Fibroblast of upper back skin (primary cell): ENCODE measurements at places on chromosomes 7 and 10.

GRCh38 chr10:30857803-30858202 lies 173.9 kb downstream of the ZNF438 start:
- peak; percentile 74 for DNase-seq

DNA sequence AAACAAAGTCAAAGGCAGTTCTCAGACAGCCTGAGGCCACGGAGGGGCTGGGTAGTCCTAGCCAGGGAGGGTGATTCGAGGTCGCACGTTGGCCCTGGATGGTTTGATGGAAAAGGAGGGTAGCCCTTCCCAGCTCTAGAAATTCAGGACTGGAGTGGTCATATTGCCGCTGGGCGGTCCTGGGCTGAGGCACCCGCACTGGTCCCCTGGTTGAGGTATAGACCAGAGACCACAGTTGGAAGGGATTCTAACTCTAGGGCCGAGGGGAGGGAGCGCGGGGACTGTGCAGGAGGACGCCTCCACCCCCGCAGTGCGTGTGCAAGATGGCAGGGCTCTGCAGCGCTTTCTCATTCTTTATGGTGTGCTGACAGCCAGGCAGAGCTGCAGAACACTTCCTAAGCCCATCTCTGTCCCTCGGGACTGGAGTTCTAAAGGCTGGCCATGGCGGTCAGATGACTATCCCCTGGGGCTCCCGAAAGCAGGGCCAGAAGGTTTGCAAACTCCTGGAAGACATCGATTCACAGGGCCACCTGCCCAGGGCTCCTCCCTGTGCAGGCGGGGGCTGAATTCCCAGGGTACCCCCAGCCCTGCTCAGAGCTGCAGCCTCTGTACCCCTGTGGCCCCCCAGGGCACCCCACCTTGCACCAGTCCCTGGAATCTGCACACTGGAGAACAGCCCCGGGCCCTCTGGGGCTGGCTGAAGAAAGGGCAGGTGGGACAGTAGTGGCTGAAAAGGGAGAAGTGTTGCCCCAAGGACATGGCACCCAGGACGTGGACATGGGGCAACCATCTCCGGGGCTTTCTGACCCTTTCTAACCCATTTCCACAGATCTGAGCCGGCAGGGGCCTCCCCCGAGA lies 51.0 kb upstream of the ELN start:
- DNase-seq, result peak; percentile 88

DNA sequence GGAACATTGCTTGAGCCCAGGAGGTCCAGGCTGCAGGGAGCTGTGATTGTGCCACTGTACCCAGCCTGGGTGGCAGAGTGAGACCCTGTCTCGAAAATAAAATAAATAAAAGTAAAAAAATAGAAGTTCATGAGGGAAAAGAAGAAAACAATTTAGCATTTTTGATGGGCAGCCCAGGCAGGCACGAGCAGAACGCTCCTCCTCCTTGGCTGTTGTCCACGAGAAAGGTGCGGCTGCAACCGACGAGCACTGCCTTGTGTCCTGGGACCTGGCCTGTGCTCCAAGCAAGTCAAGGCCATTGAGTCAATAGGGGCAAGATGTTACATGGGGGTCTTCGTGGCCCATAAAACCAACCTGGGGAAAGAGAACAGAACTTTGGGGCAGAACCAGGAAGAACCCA lies 25.6 kb downstream of the EBF3 start:
- DNase-seq, result no peak

- no peak for DNase-seq
Observed at GRCh38 chr7:49860293-49860692, 86.9 kb downstream of the VWC2 start.

- no peak for DNase-seq
Observed at GRCh38 chr7:43528576-43529354, 54.1 kb upstream of the STK17A start.

DNA sequence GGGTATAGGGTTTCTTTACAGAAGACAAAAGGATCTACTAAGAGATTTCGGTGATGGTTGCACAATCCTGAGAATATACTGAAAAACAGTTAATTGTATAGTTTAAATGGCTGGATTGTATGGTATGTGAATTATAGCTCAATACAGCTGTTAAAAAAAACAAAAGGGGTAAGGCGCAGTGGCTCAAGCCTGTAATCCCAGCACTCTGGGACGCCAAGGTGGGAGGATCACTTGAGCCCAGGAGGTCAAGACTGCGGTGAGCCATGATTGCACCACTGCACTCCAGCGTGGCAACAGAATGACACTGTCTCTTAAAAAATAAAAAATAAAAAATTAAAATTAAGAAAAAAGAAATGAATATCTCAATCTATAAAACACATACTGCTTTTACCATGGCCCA lies 18.5 kb downstream of the ESYT2 start:
- DNase-seq, result no peak

DNA sequence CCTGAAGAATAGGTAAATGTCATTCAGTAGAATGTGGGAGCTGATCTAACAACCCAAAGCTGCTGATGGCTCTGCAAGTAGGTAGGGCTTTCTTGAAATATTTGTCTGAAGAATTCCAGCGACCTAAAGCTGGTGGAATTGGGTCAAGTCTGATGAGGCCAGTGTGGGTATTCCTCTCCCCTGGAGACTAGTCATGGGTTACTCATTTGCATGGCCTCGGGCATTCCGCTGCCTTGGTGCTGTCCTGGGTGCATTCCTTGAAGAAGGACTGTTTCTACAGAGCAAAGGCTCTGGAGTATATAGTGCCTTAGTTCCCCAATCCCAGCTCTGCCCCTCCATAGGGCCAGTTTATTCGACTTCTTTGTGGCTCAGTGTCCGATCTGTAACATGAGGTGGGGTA lies 19.2 kb downstream of the PDK4 start:
- no peak for DNase-seq

DNA sequence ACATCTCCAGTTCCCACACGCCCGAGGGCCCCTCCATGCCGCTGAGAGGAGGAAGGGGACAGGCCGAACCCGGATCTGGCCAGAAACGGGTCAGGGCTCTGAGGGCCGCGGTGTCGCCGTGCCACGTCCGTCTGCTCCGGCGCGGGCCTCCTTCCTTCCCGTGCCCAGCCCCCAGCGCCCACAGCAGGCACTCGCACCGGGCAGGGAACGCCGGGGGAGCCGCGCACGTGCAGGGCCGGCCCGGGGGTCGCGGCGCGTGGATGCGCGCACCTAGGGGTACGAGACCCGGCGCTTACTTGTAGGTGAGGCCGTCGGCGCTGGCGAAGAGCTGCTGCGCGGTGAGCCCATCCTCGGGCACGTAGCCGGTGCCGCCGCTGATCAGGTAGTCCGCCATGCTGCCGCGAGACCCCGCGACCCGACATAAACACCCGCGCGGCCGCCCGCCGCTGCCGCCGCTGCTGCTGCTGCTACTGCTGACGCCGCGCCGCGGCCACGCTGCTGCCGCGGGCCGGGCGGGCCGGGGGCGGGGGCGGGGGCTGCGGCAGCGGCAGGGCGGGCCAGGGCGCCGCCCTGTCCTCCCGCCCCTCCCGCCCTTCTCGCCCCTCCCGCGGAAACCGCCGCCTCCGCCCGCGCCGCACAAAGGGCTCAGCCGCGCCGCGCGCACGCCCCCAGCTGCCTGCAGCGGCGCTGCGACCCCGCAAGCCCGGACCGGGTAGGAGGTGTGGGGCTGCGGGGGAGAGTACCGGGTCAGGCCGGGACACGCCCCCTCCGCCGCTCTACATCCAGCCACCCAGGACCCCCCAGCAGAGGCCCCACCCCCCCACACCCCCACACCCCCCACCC lies 4.1 kb downstream of the IMPDH1 start:
- DNase-seq, result peak; percentile 31

DNA sequence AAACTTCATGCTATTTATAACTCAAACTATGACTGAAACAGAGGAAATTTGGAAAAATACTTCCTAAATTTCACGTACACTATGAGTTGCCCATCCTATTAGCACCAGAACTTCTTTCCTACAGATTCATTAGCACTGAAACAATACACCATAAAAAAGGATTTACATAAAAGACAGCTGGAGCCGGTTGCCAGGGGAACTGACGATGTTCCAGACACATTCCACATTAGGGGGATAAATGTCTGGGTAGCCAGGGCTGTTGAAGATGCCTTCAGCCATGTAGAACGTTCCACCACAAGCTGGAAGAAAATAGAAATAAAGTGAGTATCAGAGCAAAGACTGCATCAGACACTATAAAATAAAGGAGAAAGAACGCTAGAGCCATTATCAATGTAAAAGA lies 129.8 kb upstream of the RSU1 start:
- no peak for DNase-seq

GRCh38 chr10:117167789-117168674 lies 29.3 kb upstream of the KCNK18 start:
- peak; percentile 31 for DNase-seq

DNA sequence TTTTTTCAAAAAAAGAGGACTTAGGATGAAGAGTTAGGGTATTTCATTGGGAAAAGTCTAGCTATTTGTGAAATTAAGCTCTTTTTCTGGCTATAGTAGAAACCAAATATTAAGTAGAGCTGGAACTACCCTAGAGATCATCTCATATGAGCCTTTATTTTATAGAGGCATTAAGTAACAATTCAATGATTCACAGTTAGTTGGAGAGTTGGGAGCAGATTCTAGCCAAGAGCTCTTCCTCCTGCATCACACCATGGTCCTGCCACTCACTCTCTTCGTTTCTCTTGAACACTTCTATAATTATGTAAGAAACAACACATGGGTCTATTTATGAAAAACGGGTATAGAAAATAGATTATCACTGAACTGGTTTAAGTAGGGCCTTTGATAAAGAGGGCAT lies 76.1 kb upstream of the ANK3 start:
- peak; percentile 40 for DNase-seq

DNA sequence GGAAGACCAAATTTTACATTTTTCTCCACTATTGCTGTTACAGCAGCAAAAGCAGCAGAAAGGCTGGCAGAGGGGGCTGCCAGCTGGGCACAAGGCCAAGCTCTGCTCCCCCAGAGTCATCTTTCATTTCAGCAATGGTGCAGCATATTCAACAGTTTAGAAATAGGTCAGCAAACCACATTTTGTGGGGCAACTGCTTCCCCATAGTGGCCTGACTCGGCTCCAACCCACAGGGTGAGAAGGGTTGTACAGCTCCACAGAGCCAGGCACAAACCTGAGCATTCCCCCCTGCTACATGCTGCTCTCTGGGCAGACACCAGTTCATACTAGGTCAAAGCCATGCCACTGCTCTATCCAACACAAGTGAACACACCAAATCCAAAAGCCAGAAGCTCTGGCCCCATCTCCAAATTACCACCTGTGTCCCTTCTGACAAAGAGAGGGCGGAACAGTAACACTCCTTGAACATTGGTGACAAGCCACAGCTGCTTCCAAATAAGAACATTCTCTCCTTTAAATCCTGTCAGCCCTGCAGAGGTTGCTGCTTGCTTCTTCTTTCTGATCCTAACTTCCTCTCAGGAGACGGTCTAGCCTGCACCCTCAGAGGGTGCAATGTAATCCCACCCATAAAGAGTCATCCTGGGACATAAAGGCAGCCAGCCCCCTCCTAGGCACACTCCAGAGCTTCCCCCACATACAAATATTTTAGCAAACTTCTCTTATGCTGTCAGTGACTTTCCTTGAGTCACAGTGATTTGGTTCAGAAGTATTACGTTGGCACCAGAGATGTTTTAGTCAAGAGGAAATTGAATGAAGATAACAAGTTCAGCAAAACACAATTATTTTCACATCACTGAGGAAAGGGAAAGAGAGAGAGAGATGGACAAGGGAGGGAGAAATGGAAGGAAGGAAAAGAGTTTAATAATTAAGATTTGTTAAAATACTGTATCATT lies 39.0 kb upstream of the SLIT1 start:
- no peak for DNase-seq

DNA sequence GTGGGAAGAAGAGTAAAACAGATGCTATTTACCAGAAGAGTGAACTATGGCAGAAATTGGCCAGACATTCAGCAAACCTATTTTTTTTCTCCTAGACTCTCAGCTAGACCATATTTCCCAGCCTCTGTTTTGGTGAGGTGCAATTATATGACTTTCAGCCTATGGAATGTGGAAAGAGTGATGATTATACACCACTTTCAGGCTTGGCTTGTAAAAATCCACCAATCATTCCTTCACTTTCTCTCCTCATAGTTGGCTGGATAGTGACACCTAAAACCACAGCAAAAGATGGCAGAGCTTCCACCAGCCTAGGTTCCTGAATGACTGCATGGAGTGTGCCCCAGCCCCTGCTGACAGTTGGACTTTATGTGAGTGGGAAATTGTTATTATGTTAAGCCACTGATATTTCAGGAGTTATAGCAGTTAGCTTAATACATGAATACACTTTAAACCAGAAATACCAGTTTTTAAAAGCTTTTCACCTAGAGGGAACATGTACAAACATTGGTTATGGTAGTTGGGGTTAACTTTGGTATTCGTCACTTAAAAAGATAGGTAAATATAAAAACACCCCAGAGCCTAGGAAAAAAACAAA lies 19.1 kb upstream of the TNKS2 start:
- DNase-seq, result no peak

DNA sequence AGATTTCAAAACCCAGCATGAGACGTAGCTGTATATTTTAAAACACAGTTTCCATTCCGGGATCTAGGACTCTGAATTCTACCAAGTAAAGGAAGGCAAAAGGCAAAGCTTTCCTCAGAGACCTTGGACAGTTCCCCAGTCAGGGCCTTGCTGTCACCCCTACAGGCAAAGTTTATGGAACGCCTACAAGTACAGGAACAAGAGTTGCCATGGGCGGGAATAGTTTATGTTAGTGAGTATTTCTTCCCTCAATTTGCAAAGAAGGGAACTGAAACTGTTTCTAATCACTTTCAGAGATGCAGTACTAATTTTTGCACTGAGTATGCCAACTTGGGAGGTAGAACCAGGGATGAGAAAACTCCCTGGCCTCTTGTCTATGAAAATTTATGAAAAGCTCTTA lies 68.2 kb upstream of the LRGUK start:
- DNase-seq, result peak; percentile 11

- DNase-seq, result no peak
Observed at GRCh38 chr7:22563032-22563501, 63.1 kb upstream of the STEAP1B start.

DNA sequence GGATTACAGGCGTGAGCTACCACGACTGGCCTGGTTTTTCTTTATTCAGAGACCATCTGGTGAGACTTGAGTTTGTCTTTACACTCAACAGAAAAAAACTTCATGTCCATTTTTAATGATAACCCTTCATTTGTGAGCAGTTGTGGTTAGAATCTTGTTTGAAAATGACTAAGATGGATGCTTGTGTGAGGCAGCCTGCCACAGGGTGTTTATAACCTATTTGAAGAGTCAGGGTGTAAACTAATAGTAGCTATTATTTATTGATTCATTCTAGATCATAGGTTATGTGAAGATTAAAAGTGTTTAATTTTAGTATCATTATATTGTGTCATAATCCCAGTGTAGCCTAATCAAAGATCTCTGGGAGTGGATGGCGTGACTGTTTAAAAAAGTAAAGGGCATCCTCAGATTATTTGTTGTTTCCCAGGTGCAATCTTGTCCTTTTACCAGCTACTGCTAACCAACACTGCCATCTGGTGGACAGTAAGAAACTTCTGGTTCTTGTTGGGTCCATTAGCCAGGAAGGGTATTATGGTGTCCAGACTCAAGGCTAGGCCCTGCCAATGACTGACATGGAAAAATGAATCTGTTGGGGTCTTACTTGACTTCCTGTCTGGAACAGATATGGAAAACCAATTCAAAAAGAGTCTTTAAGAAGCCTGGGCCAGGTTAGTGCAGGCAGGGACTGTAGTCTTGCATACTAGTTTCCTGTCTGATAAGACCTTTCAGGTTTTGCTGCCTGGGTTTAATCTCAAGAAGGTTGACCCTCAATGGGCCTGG lies 24.9 kb downstream of the NRBF2 start:
- DNase-seq, result peak; percentile 90
